HTR-8/SVneo (cell line): ENCODE measurements at places on chromosomes 12 and 14.

DNA sequence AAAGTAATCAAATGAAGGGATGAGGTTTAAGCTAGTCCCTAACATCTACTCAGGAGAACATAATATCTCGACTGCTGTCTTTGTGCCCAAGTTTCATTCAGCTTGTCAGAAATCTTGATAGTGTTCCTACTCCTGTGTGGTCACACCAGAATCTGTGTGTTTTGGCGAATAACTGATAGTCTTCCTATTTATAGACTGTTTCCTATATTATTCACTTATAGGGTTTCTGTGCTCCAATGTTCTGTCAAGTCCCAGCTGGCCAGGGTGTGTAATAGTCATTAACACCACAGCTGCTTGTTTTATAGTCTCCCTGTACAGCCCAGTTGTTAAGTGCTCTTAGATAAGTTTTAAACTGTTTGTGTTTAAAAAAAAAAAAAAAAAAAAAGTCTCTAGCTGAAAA is 45.9 kb downstream of the GPR135 start:
- DNase-seq, result no peak

- DNase-seq, result no peak
These were observed 38.0 kb downstream of the NFKBIA start for GRCh38 chr14:35366521-35366976.

- no peak for DNase-seq
These were observed 70.5 kb downstream of the DNAI7 start for GRCh38 chr12:25124493-25124892.

GRCh38 chr14:92914087-92914656 is 8.8 kb upstream of the CHGA start:
- no peak for DNase-seq

DNA sequence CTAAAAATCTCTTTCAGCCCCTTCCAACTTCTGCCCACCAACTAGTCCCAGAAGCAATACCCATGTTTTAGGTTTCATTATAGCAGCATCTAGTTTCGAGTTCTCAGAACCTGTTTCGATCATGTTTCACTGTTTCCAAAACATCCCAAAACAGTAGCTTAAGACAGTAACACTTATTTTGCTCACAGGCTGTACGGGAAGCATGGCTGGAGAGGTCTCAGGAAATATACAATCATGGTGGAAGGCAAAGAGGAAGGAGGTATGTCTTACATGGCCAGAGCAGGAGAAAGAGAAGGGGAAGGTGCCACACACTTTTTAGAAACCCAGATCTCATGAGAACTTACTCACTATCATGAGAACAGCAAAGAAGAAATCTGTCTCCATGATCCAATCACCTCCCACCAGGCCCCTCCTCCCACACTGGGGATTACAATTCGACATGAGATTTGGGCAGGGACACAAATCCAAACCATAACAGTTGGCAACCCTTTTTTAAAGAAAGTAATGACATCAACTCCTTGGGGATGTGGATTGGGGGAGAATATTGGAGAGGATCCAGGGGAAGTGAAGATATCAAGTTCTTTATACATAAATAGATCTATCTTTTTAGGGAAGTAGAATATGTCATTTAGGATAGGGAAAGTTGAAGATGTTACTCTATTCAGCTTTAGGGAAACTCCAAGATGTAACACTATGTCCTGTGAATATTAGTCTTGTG is 269.9 kb upstream of the PLEKHG7 start:
- no peak for DNase-seq
